ENCODE measurements at places on chromosomes 3 and 15. TPM values are rescaled to one million over a fixed set of nuclear protein-coding genes. Genes with fewer than 3 reads are reported as not detected.

DNA sequence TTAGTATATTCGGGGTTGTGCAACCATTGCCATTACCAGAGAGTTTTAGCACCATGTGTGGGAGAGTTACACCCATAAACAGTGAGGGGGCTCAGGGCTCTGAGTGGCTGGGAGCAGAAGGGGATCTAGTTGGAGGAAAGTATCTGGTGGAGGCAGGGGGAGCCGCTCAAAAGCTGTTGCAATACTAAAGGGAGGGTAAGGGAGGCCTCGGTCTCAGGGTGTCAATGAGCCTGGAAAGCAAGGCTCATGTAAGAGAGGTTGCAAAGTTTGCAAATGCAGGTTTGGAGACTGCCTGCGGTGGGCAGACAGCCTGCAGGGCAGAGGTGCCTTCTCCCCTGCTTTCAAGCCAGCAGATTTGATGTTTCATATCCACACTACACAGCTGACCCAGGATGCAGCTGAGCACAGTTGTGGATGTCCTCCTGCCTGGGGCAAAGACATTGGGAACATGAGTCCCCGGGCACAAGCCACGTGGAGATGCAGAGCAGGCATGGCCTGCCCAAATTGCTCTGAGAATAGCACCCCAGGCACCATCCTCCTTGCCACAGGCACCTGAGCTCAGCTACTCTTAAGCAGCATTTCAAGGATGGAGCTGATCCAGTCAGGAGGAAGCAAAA lies 181.4 kb downstream of the TLE3 start:
- no peak for DNase-seq

GRCh38 chr3:171095063-171095462 lies 68.5 kb upstream of the SLC2A2 start:
- DNase-seq = no peak

The GPR27 gene
- 2.0 TPM for total RNA-seq

The NCK1 gene
- total RNA-seq = 53.1 TPM

Measured in lower leg skin (tissue), 4 donors.